NCI-H1694 treated with DMSO at 0.1 percent for 48 hours (cell line): ENCODE measurements at places on chromosomes 5 and 9.

- no peak for DNase-seq
These were observed 22.4 kb upstream of the HOMER1 start for GRCh38 chr5:79536193-79536906.

- DNase-seq: no peak
These were observed 2.8 kb downstream of the OR1L8 start for GRCh38 chr9:122580360-122580759.

DNA sequence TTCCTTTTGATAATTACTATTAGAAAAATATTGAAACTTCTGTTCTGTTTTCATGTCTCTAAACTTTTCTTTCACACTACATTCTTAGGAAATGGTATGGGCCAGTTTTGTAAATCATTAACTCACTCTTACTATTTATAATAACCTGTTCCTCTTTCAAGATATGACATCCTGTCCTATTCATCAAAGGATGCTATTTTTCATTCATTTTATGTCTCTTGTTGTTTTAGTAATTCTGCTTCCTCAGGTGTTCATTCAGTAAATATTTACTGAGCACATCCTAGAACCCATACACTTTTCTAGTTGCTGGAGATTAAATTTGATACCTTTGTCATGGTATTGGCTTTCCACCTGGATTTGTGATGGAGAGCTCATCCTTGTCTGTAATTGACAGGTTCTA lies 58.0 kb downstream of the GDA start:
- no peak for DNase-seq

- DNase-seq: peak; percentile 18
These were observed 59.2 kb upstream of the CLINT1 start for GRCh38 chr5:157917899-157918809.

- no peak for DNase-seq
These were observed 14.6 kb downstream of the KIF4B start for GRCh38 chr5:155027993-155028629.

- DNase-seq: no peak
These were observed 46.8 kb downstream of the ELAVL2 start for GRCh38 chr9:23779220-23779619.

DNA sequence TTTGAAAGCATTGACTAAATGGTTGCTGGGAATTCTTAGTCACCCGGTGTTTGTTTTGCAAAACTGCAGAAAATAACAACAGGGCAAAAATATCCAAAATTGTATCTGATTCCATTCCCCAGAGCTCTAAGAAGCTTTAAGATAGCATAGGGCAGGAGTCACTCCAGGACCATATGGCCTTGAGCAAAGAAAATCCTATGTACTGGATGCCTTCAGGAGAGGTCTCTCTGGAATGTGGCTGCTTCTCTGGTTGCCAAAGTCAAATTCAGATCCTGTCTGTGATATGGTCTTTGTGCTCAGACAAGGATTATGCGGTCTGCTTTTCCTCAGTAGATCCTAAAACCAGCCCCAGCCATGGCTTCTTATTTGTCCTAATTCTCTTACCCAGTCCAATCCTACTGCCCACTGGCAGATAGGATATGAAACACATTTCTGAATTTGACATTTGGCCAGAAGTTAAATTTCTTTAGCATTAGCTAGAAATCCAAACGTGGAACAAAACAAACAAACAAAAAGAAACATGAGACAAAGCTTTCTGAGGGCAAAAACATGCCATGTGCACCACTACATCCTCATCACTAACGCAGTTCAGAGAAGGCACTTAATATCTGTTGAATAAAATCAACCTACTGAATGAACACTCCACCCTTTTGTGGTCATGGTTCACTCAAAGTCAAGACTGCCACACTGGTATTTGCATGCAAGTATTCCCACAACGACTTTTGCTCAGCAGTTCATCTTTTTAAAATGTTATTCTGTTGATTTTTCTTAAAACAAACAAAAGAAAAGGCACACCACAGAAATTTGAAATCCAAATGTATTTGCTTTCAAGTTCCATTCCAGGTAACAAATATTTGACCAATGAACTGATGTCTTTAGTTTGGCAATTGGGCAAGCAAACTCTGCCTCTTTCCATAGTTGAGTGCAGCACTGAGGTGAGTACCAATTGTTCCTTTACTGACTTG lies 165.7 kb downstream of the TRPM6 start:
- DNase-seq: no peak

DNA sequence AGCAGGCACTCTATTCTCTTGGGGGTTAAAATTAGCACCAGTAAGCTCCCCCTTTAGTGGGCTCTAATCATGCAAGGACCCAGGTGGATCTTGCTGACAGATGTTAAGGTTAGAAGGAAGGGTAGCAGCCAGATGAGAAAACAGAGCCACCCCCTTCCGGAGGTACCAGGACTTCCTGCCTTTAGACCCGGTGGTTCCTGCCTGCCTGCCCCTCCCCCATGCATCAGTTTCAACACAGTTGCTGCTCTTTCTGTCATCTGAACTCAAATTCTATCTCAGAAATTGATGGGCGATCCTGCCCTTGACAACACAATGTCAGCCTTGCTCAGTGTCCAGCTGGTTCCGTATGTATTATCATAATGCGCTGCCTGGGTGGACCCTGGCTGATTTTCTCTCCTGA lies 287.3 kb downstream of the EBF1 start:
- no peak for DNase-seq

DNA sequence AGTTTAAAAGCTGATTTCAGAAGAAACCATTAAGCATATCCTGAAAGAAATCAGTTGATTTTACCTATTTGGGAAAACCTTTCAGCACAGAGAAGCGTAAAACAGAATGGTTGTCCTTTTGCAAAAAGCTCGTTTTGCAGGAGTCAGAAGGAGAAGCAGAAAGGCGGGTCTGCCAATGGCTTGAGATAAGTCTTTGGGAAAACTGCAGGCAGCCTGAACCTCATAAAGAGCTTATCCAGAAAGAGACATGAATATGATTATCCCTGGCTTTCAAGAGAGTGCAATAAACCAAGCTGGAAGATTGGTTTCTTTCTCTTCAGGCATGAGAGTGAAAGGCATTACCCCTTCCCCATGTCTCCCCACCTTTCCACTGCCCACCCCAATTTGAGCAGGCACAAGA lies 353.3 kb downstream of the ARHGEF28 start:
- no peak for DNase-seq

- no peak for DNase-seq
These were observed 14.6 kb downstream of the DAPK1 start for GRCh38 chr9:87512311-87512710.

- DNase-seq: no peak
These were observed 8.9 kb upstream of the ZNF474 start for GRCh38 chr5:122120493-122120892.

- DNase-seq: no peak
These were observed 218.7 kb upstream of the S1PR3 start for GRCh38 chr9:88772575-88772974.
